ENCODE measurements at places on chromosomes 11 and 22.

DNA sequence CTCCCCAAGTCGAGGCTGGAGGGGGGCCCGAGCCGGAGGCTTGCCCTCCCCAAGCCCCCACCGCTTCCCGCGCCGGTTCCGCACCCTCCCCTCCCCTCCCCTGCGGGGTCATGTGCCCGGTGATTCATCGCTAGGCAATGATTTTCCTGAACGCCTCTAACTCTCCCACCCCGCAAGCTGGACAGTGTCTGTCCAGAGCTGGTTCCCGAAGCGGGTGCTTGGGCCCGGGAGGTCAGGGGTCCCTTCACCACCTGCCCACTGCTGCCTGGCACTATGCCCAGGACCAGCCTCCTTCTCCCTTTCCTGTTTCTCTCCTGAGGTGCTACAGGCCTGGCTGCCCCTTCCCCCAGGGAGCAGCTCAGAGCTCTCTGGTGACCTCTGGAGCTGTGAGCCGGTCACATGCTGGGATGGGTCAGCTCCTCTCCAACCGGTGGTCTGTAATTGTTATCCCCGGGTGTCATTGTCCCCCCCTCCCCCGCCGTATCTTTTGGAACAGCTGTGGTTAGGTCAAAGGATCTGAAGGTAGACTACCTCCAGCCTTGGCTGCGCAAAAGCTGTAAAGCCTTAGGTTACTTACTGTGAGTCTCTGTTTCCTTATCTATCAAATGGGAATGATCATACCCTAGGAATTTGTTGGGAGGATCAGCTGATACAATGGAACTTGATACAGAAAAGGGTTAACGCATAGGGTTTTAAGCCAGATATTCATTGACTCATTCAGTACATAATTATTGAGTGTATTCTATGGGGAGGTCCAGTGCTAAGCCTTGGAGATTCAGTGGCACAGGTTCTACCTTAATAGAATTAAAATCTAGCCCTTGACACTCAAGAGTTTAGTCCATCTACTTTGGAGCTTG lies 753 bp downstream of the STX3 start:
- no peaks in the 10 kb centered on the region for H3K36me3 ChIP-seq
- no peaks in the 10 kb centered on the region for H3K27me3 ChIP-seq
- peaks cover 17% of the 10 kb centered on the region for H3K4me1 ChIP-seq
- peak; percentile 42 for DNase-seq

DNA sequence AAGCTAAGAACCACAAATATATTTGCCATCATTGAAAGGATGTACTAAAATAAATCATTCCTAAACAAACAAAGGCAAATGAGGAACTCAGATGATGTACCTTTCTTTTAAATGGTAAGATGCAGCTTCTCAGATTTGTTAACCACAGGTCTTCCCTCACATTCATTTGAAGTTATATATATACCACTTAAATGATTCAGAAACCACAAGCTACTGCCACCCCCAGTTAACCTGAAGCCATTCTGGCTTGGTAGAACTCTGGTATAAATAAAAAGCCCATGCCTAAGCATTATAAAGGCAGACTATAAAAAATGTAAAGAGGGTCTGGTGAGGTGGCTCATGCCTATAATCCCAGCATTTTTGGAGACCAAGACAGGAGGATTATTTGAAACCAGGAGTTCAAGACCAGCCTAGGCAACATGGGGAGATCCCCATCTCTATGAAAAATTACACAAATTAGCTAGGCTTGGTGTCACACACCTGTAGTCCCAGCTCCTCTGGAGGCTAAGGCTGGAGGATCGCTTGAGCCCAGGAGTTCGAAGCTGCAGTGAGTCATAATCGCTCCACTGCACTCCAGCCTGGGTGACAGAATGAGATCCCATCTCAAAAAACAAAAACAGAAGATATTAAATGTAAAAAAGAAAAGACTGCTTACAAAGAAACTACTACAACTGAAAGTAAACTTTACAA lies 1185.3 kb downstream of the JRKL start:
- H3K36me3 ChIP-seq: no peaks in the 10 kb centered on the region
- H3K4me1 ChIP-seq: no peaks in the 10 kb centered on the region
- no peak overlapping the region for H3K4me3 ChIP-seq
- no peak overlapping the region for H3K27ac ChIP-seq
- DNase-seq: no peak
- H3K27me3 ChIP-seq: no peaks in the 10 kb centered on the region

DNA sequence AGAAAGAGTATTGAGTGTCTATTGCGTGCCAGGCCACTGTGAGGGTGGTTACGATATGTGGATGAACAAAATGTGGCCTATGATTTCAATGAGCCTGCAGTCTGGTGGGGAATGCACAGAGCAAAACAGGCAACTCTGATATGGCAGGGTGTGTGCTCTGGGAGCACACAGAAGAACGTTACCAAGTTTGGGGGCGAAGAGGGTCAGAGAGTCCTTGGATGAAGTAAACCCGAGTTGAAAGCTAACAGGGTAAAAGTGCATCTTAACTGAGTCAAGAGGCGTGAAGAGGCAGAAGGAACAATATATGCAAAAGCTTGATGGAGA lies 258 bp downstream of the CFAP68 start:
- peak overlapping the region; percentile 96 for H3K27ac ChIP-seq
- no peak for DNase-seq
- no peaks in the 10 kb centered on the region for H3K36me3 ChIP-seq
- H3K4me1 ChIP-seq: peaks cover 14% of the 10 kb centered on the region

- no peak overlapping the region for H3K27ac ChIP-seq
- peaks cover 6% of the 10 kb centered on the region for H3K36me3 ChIP-seq
- H3K4me3 ChIP-seq: no peak overlapping the region
- no peak for DNase-seq
These were observed 13.6 kb downstream of the KCTD17 start for GRCh38 chr22:37065180-37065579.

DNA sequence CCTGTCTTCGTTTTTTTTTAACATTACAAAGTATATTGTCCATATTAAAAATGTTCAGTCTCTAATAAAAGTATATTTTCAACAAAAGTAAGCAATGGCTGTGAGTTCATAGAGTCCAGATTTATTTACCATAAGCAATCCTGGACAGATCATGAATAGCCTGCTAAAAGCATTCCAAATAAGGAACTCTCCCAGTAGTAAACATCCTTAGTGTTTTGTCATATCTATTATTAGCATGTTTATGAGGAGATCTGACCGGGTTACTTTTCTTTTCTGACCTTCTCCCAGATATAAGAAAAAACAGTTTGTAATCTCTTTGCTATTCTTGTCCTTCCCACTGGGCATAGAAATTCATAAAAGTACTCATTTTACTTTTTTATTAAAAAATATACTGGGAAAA lies 403.9 kb upstream of the ANO3 start:
- H3K36me3 ChIP-seq: no peaks in the 10 kb centered on the region
- no peak overlapping the region for H3K4me3 ChIP-seq
- DNase-seq: no peak

GRCh38 chr22:35582861-35583670 lies 34.1 kb downstream of the MB start:
- H3K4me3 ChIP-seq: no peak overlapping the region
- H3K27me3 ChIP-seq: no peaks in the 10 kb centered on the region
- DNase-seq: peak; percentile 24
- no peak overlapping the region for H3K27ac ChIP-seq
- no peaks in the 10 kb centered on the region for H3K36me3 ChIP-seq
- no peaks in the 10 kb centered on the region for H3K4me1 ChIP-seq

GRCh38 chr11:131980888-131981668 lies 610.7 kb downstream of the NTM start:
- H3K36me3 ChIP-seq: no peaks in the 10 kb centered on the region
- DNase-seq: no peak
- no peak overlapping the region for H3K27ac ChIP-seq
- no peaks in the 10 kb centered on the region for H3K27me3 ChIP-seq
- no peaks in the 10 kb centered on the region for H3K4me1 ChIP-seq

All from effector memory CD4-positive, alpha-beta T cell (primary cell).